Activated CD4-positive, alpha-beta memory T cell treated with anti-CD3 and anti-CD28 coated beads, Interleukin-2, amount 10 ng/mL, durations not matched to agents 7 days and 5 days (primary cell): ENCODE measurements at places on chromosomes 3 and 15. TPM values are rescaled to one million over a fixed set of nuclear protein-coding genes. Genes with fewer than 3 reads are reported as not detected.

Gene P2RY14
- 1.4 TPM for total RNA-seq

Gene PRSS50
- not detected for total RNA-seq

Gene GOLGA6L4
- 2.3 TPM for total RNA-seq

- peak overlapping the region; percentile 85 for H3K4me3 ChIP-seq
- DNase-seq = no peak
- H3K27me3 ChIP-seq = no peaks in the 10 kb centered on the region
- peak overlapping the region; percentile 86 for H3K27ac ChIP-seq
- peaks cover 65% of the 10 kb centered on the region for H3K36me3 ChIP-seq
- peaks cover 71% of the 10 kb centered on the region for H3K4me1 ChIP-seq
Measured at GRCh38 chr3:43289841-43290470, 3.6 kb downstream of the SNRK start.

GRCh38 chr3:13370055-13370454 is 50.1 kb downstream of the NUP210 start:
- H3K4me1 ChIP-seq = no peaks in the 10 kb centered on the region
- peaks cover 42% of the 10 kb centered on the region for H3K36me3 ChIP-seq
- H3K27me3 ChIP-seq = no peaks in the 10 kb centered on the region
- no peak overlapping the region for H3K27ac ChIP-seq
- H3K4me3 ChIP-seq = no peak overlapping the region

- peaks cover 17% of the 10 kb centered on the region for H3K27me3 ChIP-seq
- peaks cover 3% of the 10 kb centered on the region for H3K36me3 ChIP-seq
- no peak overlapping the region for H3K27ac ChIP-seq
- no peak for DNase-seq
- H3K4me1 ChIP-seq = peaks cover 2% of the 10 kb centered on the region
- H3K4me3 ChIP-seq = no peak overlapping the region
Measured at GRCh38 chr3:171685116-171685895, 125.0 kb downstream of the PLD1 start.
